ENCODE measurements at places on chromosomes 11 and 22.

- no peak for DNase-seq
Measured at GRCh38 chr11:35814720-35815305, 129.0 kb upstream of the LDLRAD3 start.

GRCh38 chr22:46829941-46830715, 67.7 kb downstream of the TBC1D22A start:
- no peak for DNase-seq

GRCh38 chr22:42202669-42203068, 67.8 kb downstream of the TCF20 start:
- DNase-seq = peak; percentile 66

- DNase-seq = no peak
Measured at GRCh38 chr11:34893416-34893815, 22.8 kb downstream of the APIP start.

DNA sequence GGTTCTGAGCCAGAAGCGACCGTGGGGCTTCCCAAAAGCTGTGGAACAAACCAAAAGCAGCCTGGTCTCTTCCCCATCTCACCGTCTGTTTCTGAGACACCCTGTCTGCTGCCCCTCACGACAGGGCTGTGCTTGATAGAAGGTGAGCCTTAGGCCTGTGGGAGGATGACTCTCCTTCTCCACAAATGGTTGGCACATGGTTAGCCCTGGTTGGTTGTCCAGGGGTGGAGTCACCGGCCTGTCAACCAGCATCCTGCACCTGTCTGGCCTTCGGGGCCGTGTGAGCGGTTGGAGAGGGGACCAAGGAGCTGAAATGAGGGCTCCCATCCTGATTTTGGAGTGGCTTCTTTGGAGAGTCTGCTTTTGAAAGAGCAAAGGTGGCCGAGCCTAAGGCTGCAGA, 135.3 kb downstream of the PKNOX2 start:
- DNase-seq = no peak

- DNase-seq = no peak
Measured at GRCh38 chr11:95346265-95346664, 115.3 kb upstream of the SESN3 start.

- no peak for DNase-seq
Measured at GRCh38 chr22:45769569-45770210, 98.1 kb downstream of the ATXN10 start.

GRCh38 chr22:21753374-21754111, 17.9 kb upstream of the YPEL1 start:
- no peak for DNase-seq
